ENCODE measurements at places on chromosomes 2 and 18.
A peak's percentile ranks its signal among the peaks of the same experiment; 100 is the strongest.

DNA sequence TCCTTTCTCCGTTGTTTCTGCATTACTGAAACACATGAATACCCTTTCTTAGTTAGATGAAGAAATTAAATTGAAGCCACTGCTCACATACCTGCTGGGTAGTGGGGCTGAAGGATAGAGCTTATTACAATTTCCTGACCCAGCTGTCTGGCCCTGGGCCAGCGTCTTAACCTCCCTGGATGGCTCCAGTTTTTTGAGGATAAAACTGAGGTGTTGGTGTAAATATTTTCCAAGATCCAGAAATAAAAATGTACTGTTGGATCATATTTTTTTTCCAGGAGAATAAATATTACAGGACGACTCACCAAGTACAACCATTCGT is 3.5 kb downstream of the RNF144A start:
- DNase-seq = no peak

GRCh38 chr2:86249579-86250391 is 50.5 kb downstream of the MRPL35 start:
- DNase-seq = peak; percentile 81

GRCh38 chr2:122734766-122735424 is 979.4 kb downstream of the TSN start:
- no peak for DNase-seq

GRCh38 chr2:152335016-152335725 is at the start of gene FMNL2:
Gene FMNL2, plus strand, starts transcription at chr2:152335174.
- DNase-seq = no peak

- DNase-seq = no peak
Observed at GRCh38 chr2:10831400-10831985, 18.9 kb upstream of the PDIA6 start.

- no peak for DNase-seq
Observed at GRCh38 chr2:240921995-240922244, 15.8 kb downstream of the CROCC2 start.

Measured in NAMALWA (cell line).